ENCODE measurements at places on chromosomes 2 and 18.

DNA sequence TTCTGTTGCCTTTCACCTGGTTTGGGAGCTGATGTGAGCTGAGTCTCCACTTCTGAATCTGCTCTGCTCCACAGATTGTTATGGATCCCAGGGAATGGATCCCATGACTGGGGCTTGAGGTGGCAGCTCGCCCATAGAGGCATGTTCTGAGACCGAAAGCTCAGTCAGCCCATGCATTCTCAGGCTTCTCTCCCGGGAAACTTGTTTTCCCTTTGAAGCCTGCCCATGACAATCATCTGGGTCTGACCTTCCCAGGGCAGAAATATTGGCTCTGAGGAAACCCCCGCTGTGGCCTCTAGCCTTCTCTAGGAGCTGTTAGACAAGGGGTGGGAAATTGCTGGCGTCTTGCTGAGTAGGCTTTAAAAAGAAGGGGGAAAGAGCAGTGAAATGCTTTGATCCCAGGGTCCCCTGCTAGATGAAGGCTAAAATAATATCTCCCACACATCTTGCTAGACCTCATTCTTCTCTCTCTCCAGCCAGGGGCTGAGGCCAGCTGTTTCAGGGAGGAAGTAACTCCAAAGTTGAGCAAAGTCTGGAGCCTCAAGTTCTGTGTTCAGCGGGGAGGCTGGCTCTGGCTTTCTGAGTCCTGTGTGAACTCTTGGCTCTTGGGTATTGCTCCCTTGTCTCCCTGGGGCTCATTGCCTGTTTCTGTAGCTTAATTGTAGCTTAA is 2.0 kb downstream of the VAMP8 start:
- peak; percentile 75 for DNase-seq

DNA sequence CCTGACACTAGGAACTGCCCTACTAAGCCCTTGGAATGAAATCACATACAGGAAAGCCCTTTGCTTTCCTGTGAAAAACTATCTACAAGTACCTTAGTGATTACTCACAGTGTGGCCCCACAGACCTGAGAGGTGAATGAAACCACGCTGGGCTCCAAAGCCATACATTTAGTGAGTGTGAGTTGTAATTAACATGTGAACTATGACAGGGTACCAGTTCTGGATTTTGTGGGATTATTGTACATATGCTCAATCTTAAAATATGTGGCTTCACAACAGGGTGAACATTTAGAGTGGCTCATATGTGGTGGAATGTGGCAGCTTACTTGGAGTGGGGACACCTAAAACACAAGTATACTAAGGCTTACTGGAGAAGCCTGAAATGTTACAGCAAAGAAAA is 12.3 kb downstream of the KCTD1 start:
- no peak for DNase-seq

DNA sequence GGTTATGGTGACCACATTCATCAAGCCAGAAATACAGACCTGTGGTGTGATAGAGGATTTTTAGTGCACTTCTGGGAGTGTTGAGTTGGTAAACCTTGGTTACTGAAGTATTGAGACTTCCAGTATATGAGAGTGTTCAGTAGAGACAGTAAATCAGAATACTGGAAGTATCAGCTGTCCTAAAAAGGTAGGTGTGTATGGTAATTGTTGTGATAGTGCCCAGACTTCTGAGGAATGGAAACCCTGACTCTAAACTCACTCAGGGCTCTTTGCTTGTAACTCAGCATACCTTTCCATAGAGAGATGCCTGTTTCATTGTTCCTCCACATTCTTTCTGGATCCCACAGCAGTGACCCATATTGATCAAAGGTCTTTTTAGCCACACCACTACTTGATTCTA is 217.1 kb downstream of the SETBP1 start:
- no peak for DNase-seq

GRCh38 chr2:15201009-15201408 is 360.1 kb downstream of the NBAS start:
- DNase-seq = no peak

DNA sequence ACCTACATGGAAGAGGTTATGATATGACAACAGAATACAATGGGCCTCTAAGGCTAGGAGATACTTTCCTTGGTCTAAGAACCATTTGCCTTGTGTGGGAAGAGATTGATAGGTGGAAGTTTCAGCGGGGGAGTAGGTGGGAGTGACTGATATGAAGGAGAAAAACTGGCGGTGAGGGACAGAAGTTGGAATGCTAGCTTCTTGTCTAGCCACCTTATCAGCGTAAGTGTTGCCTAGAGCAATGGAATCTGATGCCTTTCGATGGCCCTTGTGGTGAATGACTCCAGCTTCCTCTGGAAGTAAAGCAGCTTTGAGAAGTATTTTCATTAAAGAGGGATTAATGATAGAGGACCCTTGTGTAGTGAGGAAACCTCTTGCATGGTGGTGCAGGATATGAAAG is 121.3 kb upstream of the GULP1 start:
- no peak for DNase-seq

GRCh38 chr2:236558993-236559978 is 10.3 kb upstream of the ACKR3 start:
- DNase-seq = no peak

DNA sequence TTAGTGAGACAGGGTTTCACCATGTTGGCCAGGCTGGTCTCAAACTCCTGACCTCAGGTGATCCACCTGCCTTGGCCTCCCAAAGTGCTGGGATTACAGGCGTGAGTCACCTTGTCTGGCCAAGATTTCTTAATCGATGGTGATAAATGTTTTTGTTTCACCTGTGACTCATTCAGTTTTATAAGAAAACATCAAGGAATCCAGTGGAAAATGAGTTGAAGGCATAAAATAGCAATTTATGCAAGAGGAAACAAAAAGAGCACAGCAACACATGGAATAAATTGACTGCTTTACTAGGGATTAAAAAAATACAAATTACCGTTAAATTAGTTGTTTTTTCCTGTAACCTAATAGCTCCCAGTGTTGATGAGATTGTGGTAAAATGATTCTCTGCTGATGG is 80.2 kb downstream of the CDK15 start:
- DNase-seq = no peak

GRCh38 chr18:31835528-31836133 is 75.0 kb upstream of the SLC25A52 start:
- no peak for DNase-seq

GRCh38 chr2:223215254-223215516 is 163.2 kb downstream of the KCNE4 start:
- no peak for DNase-seq

DNA sequence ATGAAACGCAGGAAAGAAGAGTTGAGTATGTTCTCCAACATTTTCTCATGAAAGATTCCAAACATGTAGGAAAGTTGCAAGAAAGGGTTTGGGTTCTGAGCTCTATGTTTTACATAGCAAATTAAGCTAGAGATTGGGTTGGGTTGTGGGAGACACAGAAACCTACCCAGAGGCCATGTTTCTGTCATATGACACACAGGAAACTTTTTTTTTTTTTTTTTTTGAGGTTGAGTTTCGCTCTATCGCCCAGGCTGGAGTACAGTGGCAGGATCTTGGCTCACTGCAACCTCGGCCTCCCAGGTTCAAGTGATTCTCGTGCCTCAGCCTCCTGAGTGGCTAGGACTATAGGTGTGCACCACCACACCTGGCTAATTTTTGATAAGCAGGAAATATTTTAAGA is 57.6 kb downstream of the DOCK10 start:
- DNase-seq = no peak

GRCh38 chr2:213763354-213763753 is 479.1 kb downstream of the SPAG16 start:
- no peak for DNase-seq

DNA sequence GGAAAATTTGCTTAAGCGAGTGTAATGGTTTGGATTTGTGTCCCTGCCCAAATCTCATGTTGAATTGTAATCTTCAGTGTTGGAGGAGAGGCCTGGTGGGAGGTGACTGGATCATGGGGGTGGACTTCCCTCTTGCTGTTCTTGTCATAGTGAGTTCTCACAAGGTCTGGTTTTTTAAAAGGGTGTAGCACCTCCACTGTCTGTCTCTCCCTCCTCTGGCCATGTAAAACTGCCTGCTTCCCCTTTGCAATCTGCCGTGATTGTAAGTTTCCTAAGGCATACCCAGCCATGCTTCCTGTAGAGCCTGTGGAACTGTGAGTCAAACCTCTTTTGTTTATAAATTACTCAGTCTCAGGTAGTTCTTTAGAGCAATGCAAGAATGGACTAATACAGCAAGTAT is 6.6 kb downstream of the YIPF4 start:
- DNase-seq = peak; percentile 65

- DNase-seq = no peak
These were observed 503 bp downstream of the ANXA4 start for GRCh38 chr2:69742322-69742952.

DNA sequence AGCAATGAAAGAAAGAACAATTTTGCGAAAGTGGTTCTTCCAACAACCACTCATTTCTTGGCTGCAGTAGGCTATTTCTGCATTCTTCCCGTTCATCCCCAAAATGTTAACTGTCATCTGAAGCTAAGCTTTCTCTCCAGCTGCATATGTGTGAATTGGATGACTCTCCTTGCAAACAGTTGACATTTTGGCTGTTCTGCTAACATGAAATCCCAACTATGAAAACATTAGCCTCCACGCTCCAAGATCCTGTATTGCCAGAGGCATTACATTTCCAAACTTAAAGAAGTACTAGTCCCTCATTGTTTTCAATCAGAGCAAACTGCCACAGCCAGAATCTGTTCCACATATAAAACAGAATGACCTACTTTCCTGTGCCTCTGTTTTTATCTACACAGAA is 88.5 kb downstream of the TGIF1 start:
- DNase-seq = no peak

- no peak for DNase-seq
These were observed 100.3 kb upstream of the MBOAT2 start for GRCh38 chr2:9103663-9104277.

- DNase-seq = no peak
These were observed 107.5 kb downstream of the TTC27 start for GRCh38 chr2:32735348-32735747.

GRCh38 chr2:26396734-26397298 is 4.9 kb upstream of the DRC1 start:
- DNase-seq = no peak

DNA sequence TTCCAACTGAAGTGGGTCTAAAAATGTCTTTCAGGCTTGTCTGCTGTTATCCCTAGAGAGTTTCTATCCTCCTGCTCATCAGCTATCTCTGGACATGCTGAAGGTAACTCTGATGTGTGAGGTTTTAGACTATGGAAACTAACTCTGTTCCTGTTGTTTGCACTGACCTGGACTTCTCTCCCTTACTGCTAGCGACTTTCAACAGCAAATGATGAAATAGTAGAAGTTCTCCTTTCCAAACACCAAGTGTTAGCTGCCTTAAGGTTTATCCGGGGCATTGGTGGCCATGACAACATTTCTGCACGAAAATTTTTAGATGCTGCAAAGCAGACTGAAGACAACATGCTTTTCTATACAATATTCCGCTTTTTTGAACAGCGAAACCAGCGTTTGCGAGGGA is 26.9 kb downstream of the RMC1 start:
- DNase-seq = peak; percentile 88

DNA sequence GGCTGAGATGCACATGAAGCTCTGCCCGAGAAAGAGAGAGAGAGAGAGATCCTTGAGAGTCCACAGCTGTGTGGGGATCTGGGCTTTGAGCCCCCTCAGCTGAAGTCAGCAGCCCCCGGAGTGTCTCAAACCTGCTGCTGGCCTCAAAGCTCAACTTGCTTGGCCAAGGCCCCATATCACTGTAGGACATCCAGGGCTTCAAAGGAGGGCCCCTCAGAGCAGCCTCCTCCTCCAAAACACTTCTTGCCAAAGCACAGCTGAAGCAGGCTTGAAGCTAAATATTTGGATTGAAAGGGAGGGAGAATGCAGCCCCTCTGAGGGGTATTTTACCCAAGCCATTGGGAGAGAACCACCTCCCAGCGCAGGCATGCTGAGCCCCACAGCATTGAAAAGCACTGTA is 357.6 kb downstream of the OSR1 start:
- no peak for DNase-seq

DNA sequence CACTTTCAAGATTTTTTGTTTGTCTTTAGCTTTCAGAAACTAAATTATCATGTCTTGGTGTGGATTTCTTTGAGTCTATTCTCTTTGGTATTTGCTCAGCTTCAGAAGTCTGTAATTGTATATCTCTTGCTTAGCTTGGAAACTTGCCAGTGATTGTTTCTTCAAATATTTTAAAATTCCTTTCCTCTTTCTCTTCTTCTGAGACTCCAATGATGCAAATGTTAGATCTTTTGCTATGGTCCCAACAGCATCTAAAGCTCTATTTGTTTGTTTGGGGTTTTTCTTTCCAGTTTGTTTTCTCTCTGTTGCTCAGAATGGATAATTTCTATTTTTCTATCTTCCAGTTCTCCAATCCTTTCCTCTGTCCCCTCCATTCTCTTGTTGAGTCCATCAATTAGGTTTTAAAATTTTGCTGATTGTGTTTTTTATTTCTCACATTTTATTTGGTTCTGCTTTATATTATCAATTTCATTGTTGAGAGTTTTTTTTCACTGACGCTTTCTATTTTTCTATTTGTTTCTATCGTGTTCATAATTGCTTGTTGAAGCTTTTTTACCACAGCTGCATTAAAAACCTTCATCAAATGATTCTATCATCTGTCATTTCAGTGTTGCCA is 81.5 kb upstream of the DAPL1 start:
- DNase-seq = no peak

GRCh38 chr18:78927156-78927555 is 52.5 kb upstream of the SALL3 start:
- DNase-seq = no peak

DNA sequence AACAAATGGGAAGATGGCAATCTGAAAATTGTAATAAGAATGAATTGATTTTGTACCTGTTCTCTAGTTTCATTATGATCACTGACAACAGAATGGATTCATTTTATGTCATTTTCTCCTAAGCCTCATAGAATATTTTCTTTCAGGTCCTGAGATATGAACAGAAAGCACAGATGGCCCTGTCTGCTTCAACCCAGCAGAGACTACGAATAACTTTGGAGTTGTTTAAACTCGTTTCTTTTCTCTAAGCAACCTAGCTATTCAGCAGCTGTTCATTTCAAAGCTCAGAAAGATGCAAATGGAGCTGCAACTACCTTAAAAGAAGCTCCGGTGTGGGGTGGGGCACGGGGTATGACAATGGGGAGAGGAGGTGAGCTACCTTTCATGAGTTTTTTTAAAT is 124.9 kb downstream of the ALK start:
- DNase-seq = no peak

GRCh38 chr2:178484245-178485041 is 4.2 kb downstream of the PLEKHA3 start:
- DNase-seq = no peak

DNA sequence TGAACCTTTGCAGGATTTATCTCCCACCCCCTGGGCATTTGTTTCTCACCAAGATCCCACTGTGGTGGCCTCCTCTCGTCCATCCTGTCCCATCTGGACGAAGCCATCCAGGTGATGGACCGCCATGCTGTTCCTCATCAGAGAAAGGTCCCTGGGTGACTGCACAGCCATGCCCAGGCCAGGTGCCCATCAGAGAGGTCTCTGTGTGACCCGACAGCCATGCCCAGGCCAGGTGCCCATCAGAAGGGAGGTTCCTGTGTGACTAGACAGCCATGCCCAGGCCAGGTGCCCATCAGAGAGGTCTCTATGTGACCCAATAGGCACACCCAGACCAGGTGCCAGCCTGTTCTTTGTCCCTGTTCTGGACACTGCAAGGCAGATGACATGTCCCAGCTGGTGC is 360.9 kb upstream of the SALL3 start:
- no peak for DNase-seq
